Spinal cord (tissue), 10 donors: ENCODE measurements at places on chromosomes 5 and 9. TPM values are rescaled to one million over a fixed set of nuclear protein-coding genes. Genes with fewer than 3 reads are reported as not detected.
A peak's percentile ranks its signal among the peaks of the same experiment; 100 is the strongest.

- H3K27me3 ChIP-seq: no peaks in the 10 kb centered on the region
- no peak for DNase-seq
- no peaks in the 10 kb centered on the region for H3K4me1 ChIP-seq
- H3K27ac ChIP-seq: no peak overlapping the region
- H3K4me3 ChIP-seq: no peak overlapping the region
These were observed 50.6 kb downstream of the LHFPL2 start for GRCh38 chr5:78597974-78598371.

DNA sequence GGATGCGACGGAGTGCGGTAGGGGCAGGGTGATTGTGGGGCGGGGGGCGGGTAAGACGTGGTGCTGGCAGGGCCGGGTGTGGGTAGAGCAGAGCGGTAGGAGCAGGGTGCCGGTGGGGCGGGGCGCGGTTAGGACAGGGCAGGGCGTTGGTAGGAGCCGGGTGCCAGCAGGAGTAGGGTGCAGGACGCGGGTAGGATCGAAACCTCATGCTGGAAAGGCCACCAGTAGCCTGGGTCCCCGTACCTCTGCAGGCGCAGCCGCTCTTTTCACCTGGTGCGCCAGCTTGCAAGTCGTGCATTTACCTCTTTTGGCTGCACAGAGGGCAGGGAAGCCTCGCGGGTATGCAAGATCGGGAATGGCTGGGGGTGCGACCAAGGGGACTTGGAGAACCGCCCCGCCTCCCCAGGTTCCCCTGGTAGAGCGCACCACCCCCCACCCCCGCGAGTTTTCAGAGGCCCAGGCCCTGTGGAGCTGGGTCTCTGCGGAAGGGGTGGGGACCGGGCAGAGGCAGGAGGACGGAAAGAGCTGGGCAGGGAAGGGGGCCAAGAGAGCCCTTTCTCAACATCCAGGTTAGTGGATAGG, 104.8 kb upstream of the SIMC1 start:
- peaks cover 35% of the 10 kb centered on the region for H3K27me3 ChIP-seq
- DNase-seq: no peak
- no peak overlapping the region for H3K4me3 ChIP-seq
- no peak overlapping the region for H3K27ac ChIP-seq
- no peaks in the 10 kb centered on the region for H3K36me3 ChIP-seq

DNA sequence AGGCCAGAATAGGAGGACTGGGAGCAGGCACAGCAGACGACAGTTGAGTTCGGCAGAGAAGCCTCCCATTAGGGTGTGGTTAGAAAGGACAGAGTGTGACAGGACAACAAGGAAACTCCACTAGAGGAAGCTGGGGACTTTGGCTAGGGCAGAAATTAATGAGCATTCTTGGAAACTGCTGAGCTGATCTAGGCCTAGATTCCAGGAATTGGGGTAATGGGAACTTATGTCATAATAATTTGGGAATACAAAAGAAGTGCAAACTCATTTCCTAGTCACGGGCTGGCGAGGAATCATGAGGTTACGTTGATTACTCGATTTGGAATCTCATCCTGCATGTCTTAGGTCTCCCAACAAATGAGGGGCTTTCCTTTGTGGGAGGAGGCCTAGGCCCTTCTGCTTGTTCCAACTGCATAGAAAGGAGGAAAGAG, 144.6 kb upstream of the RPS23 start:
- no peaks in the 10 kb centered on the region for H3K4me1 ChIP-seq
- no peaks in the 10 kb centered on the region for H3K36me3 ChIP-seq
- no peaks in the 10 kb centered on the region for H3K27me3 ChIP-seq
- H3K4me3 ChIP-seq: no peak overlapping the region
- DNase-seq: no peak

DNA sequence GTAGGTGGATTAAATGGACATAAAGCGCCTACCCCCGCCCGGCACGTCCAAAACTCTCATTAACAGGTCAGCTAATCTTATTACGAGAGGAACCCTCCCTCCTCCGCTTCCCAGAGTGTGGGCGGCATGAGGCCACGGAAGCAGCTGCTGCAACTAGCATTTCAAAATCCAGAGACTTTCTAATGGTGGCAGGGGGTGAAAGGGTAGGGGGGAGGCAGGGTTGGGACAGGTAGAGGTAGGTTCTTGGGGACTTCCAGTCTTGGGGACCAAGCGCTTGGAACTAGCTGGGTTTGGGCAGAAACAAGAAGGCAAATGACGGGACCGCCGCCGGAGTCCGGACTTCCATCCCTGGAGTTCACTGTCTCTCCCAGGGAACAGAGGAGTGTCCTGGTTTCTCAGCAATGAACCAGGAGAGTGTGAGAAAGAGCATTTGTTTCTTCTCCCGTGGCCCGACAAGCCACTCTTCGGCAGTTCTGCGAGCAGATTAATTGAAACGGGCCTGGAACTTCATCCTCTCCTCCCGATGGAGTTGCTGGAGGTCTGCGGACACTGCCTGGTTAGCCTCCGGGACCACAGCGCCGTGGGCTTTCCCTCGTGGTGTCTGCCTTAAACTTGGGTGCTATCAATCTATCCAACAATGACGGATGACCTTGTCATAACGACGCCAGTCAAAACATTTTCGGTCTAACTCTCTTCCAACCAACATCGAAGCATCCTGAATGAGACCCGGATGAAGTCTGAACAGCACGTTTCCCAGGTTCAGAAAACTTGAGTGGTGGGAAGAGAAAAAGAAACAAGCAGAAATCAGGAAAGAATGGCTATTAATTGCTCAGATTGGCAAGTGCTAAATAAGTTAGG, 1.6 kb upstream of the PRDM6 start:
- H3K27ac ChIP-seq: no peak overlapping the region
- no peak for DNase-seq
- H3K27me3 ChIP-seq: peaks cover 96% of the 10 kb centered on the region
- peaks cover 49% of the 10 kb centered on the region for H3K4me1 ChIP-seq
- no peak overlapping the region for H3K4me3 ChIP-seq

GRCh38 chr5:2203774-2204173, 321.0 kb upstream of the IRX4 start:
- H3K36me3 ChIP-seq: no peaks in the 10 kb centered on the region
- H3K4me3 ChIP-seq: no peak overlapping the region
- H3K27ac ChIP-seq: no peak overlapping the region

- H3K4me3 ChIP-seq: peak overlapping the region; percentile 49
- peaks cover 31% of the 10 kb centered on the region for H3K27me3 ChIP-seq
- H3K27ac ChIP-seq: peak overlapping the region; percentile 69
- peaks cover 38% of the 10 kb centered on the region for H3K4me1 ChIP-seq
These were observed 1.0 kb upstream of the TRIM7 start for GRCh38 chr5:181205761-181206649.

GRCh38 chr9:4755026-4755609, 14.1 kb upstream of the AK3 start:
- no peak for DNase-seq
- H3K36me3 ChIP-seq: no peaks in the 10 kb centered on the region
- H3K4me3 ChIP-seq: no peak overlapping the region
- H3K27me3 ChIP-seq: no peaks in the 10 kb centered on the region
- no peaks in the 10 kb centered on the region for H3K4me1 ChIP-seq

DNA sequence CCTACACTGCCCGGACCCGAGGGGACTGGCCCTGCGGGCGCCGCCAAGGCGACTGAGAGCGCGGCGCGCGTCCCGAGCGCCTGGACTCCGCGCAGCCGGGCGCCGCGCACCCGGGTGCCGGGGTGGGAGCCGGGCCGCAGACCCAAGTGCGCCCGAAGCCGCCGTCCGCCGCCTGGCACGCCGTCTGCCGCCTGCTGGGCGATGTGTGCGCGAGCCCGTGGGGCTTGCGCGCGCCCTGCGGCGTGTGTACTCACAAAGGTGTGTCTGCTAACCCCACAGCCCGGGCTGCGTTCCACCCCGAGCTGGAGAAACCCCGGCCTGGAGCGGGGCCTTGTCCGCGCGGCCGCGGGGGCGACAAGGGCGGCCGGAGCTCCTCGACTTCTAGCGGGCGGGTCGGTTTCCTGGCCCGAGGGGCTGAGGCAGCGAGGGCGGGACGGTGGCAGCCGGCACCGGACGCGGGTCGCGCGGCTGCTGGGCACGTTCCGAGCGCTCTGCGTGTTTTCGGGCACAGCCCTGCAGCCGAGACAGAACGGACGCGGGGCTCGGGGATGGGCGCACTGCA, 1.1 kb upstream of the ZSWIM6 start:
- H3K36me3 ChIP-seq: no peaks in the 10 kb centered on the region
- peak overlapping the region; percentile 92 for H3K4me3 ChIP-seq
- H3K27ac ChIP-seq: peak overlapping the region; percentile 98
- no peak for DNase-seq
- peaks cover 14% of the 10 kb centered on the region for H3K4me1 ChIP-seq

- no peak overlapping the region for H3K4me3 ChIP-seq
- H3K36me3 ChIP-seq: peaks cover 43% of the 10 kb centered on the region
- no peaks in the 10 kb centered on the region for H3K27me3 ChIP-seq
- no peak for DNase-seq
- peaks cover 8% of the 10 kb centered on the region for H3K4me1 ChIP-seq
- no peak overlapping the region for H3K27ac ChIP-seq
These were observed 27.6 kb upstream of the LTC4S start for GRCh38 chr5:179766021-179766725.

DNA sequence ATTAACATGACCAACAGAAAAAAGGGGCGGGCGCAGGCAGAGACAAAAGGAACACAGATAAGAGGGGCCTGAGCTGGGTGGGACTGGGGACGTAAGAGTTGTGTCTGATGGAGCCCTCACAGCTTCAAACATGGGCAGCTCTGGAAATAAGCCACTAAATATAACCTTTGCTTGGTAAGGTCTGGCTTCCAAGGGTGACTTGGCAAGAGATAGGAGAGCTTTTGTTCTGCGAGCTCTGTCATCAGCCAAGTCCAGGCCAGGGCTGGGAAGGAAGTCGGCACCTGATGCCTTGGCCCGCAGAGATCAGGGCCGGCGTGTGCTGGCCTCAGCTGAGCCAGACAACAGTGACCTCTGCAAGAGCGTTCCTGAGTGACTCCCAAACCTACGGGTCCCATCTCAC, 11.8 kb downstream of the TRUB2 start:
- H3K27ac ChIP-seq: no peak overlapping the region
- no peak for DNase-seq
- peaks cover 10% of the 10 kb centered on the region for H3K4me1 ChIP-seq
- no peak overlapping the region for H3K4me3 ChIP-seq
- peaks cover 76% of the 10 kb centered on the region for H3K36me3 ChIP-seq
- no peaks in the 10 kb centered on the region for H3K27me3 ChIP-seq

DNA sequence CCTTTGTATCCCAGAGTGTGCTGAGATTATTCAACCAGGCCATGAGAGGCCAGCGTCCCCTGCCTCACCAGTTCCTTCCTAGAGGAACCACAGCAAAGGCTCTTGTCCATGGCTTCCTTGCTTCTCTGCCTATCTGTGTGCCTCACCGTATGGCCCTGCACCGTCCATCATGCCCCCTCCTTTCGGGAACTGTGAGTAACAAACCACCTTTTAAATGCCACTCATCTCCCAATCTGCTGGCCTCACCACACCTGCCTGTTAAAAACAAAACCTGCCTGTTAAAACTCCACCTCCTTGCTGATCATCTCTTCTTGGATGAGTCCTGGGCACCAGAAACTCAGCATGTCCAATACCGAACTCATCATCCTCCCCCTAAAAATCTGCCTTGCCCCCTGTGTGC, 4.4 kb upstream of the OR2Y1 start:
- H3K36me3 ChIP-seq: no peaks in the 10 kb centered on the region
- H3K4me1 ChIP-seq: no peaks in the 10 kb centered on the region
- DNase-seq: no peak
- no peak overlapping the region for H3K4me3 ChIP-seq

GRCh38 chr5:40022057-40022456, 597.3 kb upstream of the DAB2 start:
- no peak overlapping the region for H3K4me3 ChIP-seq
- DNase-seq: no peak
- no peaks in the 10 kb centered on the region for H3K27me3 ChIP-seq
- no peaks in the 10 kb centered on the region for H3K36me3 ChIP-seq

DNA sequence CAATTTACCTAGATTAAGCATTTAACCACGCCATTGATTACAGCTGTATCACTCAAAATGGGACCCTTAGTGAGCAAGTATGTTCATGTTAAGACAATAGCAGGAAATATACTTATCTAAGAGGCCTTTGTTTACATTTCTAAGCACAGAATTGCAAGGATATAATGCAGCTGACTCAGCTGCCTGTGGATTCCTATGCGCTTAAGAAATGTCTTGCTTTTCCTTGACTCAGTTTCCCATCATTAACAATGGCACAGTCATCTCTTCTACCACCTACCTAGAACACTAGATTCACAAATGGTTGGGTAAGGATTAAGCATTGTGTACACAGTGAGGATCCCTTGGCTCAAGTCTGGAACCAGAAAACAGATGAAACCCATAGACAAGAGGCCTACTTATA, 163.8 kb downstream of the TSSK1B start:
- H3K27me3 ChIP-seq: no peaks in the 10 kb centered on the region
- no peak for DNase-seq
- peaks cover 11% of the 10 kb centered on the region for H3K4me1 ChIP-seq

GRCh38 chr5:169339869-169340268, 38.9 kb upstream of the SLIT3 start:
- no peak overlapping the region for H3K4me3 ChIP-seq
- no peak overlapping the region for H3K27ac ChIP-seq
- no peaks in the 10 kb centered on the region for H3K27me3 ChIP-seq
- no peak for DNase-seq

GRCh38 chr5:170630226-170630625, 126.4 kb downstream of the KCNIP1 start:
- peaks cover 9% of the 10 kb centered on the region for H3K36me3 ChIP-seq
- no peak overlapping the region for H3K27ac ChIP-seq
- no peak overlapping the region for H3K4me3 ChIP-seq
- no peaks in the 10 kb centered on the region for H3K27me3 ChIP-seq
- peaks cover 72% of the 10 kb centered on the region for H3K4me1 ChIP-seq

- H3K27me3 ChIP-seq: no peaks in the 10 kb centered on the region
- H3K4me1 ChIP-seq: no peaks in the 10 kb centered on the region
- no peak overlapping the region for H3K4me3 ChIP-seq
- H3K36me3 ChIP-seq: no peaks in the 10 kb centered on the region
- H3K27ac ChIP-seq: no peak overlapping the region
These were observed 203.6 kb downstream of the SPATA31D1 start for GRCh38 chr9:82192211-82192610.

DNA sequence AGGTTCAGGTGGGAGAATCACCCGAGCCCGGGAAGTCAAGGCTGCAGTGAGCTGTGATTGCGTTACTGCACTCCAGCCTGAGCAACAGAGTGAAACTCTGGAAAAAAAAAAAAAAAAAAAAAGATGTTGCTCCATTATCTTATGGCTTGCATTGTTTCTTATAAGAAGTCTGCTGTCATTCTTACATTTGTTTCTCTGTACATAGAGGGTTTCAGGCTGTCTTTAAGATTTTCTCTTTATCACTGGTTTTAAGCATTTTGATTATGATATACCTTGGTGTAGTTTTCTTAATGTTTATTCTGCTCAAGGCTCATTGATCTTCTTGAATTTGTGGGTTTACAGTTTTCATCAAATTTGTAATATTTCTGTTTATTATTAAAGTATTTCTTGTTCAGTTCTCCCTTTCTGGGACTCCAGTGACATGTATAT, 35.2 kb downstream of the MVB12B start:
- no peaks in the 10 kb centered on the region for H3K27me3 ChIP-seq
- H3K27ac ChIP-seq: no peak overlapping the region
- H3K36me3 ChIP-seq: no peaks in the 10 kb centered on the region
- peaks cover 15% of the 10 kb centered on the region for H3K4me1 ChIP-seq
- DNase-seq: no peak

GRCh38 chr9:20022410-20022809, 233.6 kb upstream of the SLC24A2 start:
- no peaks in the 10 kb centered on the region for H3K4me1 ChIP-seq
- DNase-seq: no peak
- H3K4me3 ChIP-seq: no peak overlapping the region
- no peaks in the 10 kb centered on the region for H3K27me3 ChIP-seq
- no peak overlapping the region for H3K27ac ChIP-seq

Gene SPATA31C1
- total RNA-seq: 0.17 TPM

Gene IFNA16
- total RNA-seq: not detected

Gene TUSC1
- total RNA-seq: 16.5 TPM

Gene ALDH1A1
- total RNA-seq: 26.4 TPM

Gene ATG10
- 10.7 TPM for total RNA-seq

Gene ZNG1A
- total RNA-seq: 51.4 TPM

Gene PTGR1
- 44.7 TPM for total RNA-seq
